Hematopoietic multipotent progenitor cell treated with erythropoietin and hydrocortisone succinate and interleukin-3 and kit ligand, for 8 days (in vitro differentiated cells): ENCODE measurements at places on chromosomes 3 and 15.
A peak's percentile ranks its signal among the peaks of the same experiment; 100 is the strongest.

DNA sequence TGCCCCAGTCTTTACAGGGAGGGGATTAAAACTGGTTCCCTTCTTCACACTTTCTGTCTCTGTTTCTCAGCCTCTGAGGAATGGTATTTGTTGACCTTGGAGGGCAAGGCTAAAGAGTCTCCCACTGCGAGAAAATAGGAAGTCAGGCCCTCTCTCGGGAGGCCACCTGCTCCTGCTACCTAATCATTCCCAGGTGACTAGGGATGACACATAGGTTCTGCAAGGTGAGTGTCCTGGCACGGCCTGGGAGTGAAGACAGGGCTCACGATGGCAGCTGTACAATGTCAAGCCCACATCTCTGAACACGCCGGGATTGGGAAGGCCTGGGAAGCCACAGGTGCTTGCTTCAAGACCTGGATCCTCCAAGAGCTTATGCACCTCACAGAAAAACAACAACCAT is 314.2 kb downstream of the NTRK3 start:
- no peak for DNase-seq

GRCh38 chr3:132008837-132009236 is 26.0 kb downstream of the CPNE4 start:
- DNase-seq, result no peak

- DNase-seq, result no peak
Measured at GRCh38 chr3:2097641-2098191, 950 bp upstream of the CNTN4 start.

GRCh38 chr15:62115847-62116246 is 49.1 kb downstream of the C2CD4A start:
- no peak for DNase-seq

- DNase-seq, result no peak
Measured at GRCh38 chr15:99114511-99115299, 9.8 kb downstream of the SYNM start.

GRCh38 chr15:75107908-75108838 is 84.8 kb downstream of the PPCDC start:
- peak; percentile 69 for DNase-seq

DNA sequence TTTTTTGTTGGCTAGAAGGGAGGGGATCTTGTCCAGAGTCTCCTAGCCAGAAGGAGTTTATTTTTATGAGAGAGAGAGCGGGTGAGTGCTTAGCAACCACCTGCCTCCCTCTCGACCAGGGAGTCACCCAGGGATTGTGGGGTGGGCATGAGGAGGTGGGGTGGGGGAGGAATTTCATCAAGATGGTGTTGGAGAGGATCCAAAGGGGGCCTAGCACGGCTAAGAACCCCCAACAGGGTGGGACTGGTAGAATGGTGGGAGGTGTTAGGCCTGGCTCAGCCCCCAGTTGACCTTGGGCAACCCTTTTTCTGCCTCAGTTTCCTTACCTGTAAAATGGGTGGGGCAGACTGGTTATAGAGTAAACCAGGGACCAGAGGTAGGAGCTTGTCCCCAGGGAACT is 1.8 kb downstream of the SLC6A6 start:
- DNase-seq, result no peak

GRCh38 chr3:27557411-27557810 is 73.2 kb upstream of the SLC4A7 start:
- DNase-seq, result no peak

GRCh38 chr3:151322511-151322910 is 5.9 kb upstream of the GPR87 start:
- DNase-seq, result no peak

DNA sequence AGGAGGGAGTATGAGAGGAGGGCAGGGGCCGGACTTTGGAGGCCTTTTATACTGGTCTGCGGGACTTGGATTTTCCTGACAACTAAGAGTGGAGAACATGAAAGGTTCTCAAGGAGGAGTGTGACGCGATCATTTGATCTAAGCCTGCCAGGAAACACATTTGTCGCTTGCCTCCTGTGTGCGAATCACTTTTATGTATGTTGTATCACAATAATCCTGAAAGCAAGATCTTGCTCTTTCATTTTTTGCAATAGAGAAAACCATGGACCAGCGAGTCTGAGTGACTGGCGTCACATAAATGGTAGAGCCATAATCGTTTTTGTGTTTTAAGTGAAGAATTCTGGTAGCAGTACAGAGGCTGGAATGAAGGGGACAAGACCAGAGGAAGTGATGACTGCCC is 100.7 kb downstream of the ARNT2 start:
- no peak for DNase-seq

GRCh38 chr3:136898549-136898948 is 36.5 kb downstream of the NCK1 start:
- DNase-seq, result no peak

- DNase-seq, result no peak
Measured at GRCh38 chr3:190261015-190261414, 61.2 kb downstream of the CLDN1 start.

DNA sequence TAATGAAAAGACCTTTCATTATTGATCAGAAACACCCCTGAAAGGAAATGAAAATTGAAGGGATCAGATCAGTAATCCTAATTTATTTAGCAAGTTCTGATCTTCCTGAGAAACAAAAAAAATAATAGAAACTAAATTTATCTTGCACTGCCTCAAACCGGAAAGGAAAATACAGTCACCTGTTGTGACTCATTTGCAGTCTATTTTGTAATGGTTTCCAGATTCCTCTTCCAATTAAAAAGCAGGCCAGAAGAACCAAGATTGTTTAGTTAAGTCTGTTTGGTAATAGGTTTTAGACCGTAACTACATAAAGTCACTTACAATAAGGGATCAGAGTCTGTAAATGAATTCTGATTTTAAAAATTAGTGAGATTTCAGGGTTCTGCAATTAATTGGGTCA is 49.7 kb upstream of the ATOSA start:
- DNase-seq, result no peak

- DNase-seq, result no peak
Measured at GRCh38 chr15:85955501-85956391, 123.9 kb upstream of the AGBL1 start.

DNA sequence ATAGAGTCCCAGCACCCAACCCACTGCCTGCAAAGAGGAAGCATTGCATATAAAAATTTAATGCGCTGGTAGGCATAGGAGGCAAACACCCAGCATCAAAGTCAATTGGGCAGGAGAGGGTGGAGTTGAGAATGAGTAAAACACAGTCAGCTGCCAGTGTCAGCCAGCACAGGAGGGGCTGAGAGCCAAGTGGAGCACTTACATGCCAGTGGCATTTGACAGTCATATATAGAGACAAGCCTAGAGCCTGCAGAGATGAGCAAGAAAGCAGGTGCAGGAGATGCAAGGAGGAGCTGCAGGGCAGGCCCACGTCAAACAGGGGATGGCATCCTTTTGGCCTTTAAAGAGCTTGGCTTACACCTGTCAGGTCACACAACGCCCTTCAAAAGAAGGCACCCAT is 27.6 kb upstream of the ZFAND6 start:
- no peak for DNase-seq

GRCh38 chr3:143203848-143204247 is 84.3 kb downstream of the CHST2 start:
- no peak for DNase-seq

- no peak for DNase-seq
Measured at GRCh38 chr15:57568299-57568698, 23.4 kb upstream of the MYZAP start.

GRCh38 chr3:18143258-18143780 is 281.8 kb downstream of the SATB1 start:
- no peak for DNase-seq

- no peak for DNase-seq
Measured at GRCh38 chr15:58770519-58770856, 614 bp upstream of the MINDY2 start.

DNA sequence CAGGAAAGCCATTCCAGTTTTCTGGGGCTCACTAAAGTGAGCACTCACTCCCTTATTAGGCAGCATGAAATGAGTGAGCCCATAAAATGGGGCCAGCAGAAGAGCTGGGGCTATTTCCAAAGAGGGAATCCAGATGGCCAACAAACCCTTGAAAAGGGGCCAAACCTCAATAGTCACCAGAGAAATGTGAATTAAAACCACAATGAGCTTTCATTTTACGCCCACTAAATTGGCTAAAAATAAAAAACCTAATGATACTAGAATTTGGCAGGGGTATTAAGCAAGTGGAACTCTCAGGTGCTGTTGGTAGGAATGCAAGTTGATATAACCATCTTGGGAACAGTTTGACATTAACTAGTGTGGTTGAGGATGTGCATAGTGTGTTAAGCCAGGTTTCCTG is 42.1 kb upstream of the RAF1 start:
- no peak for DNase-seq

- peak; percentile 96 for DNase-seq
Measured at GRCh38 chr15:69462493-69463181, 10.0 kb downstream of the RPLP1 start.

DNA sequence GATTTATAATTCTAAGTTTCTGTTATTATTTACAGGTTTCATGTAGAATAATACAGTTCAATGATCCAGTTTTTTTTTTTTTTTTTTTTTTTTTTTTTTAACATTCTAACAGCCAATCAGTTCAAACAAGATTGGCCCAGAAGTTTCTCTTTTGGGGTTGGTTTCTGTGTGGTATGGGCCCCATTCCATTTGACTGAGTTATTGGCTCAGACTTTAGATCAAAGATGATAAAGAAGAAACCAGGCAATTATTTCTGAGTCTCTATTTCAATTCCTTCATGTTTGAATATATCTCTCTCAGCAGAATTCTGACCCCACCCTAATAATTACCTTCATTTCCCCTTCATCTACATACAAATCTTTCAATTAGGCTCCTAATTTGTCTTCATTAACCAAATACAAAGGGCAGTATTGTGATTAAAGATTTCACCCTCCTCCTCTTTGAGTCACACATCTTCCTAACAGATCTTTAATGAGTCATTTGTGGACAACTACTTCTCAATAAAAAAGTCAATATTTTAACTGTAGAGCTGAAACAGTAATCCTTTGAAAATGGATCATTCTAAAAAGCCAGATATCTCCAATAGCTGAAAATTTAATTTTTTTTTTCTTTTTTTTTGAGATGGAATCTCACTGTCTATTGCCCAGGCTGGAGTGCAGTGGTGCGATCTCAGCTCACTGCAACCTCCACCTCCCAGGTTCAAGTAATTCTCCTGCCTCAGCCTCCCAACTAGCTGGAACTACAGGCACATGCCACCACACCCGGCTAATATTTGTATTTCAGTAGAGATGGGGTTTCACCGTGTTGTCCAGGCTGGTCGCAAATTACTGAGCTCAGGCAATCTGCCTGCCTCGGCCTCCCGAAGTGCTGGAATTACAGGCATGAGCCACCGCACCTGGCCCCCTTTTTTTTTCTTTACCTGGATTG is 878.8 kb downstream of the NAALADL2 start:
- DNase-seq, result no peak

GRCh38 chr15:90884719-90885431 is 571 bp downstream of the FES start:
- DNase-seq, result no peak

DNA sequence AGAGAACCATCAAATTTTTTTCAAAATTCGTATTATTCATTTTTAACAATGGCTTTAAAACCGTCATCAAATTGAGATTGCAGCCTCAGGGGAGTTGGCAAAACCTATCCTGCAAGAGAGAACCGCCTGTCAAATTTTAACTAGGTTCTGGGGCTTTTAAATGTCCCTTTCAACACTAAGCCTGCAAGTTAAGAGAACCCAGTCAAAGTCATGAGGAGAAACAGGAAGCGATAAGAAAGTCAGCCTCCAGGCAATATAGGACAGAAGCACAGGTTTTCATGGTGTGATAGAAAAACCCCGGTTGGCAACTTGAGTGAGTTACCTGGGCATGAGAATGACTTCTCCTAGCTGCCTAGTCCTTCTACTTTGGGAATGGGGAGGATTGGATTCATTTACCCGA is 59.8 kb downstream of the CPNE4 start:
- DNase-seq, result no peak

- DNase-seq, result no peak
Measured at GRCh38 chr3:69976021-69976420, 23.5 kb upstream of the SAMMSON start.

DNA sequence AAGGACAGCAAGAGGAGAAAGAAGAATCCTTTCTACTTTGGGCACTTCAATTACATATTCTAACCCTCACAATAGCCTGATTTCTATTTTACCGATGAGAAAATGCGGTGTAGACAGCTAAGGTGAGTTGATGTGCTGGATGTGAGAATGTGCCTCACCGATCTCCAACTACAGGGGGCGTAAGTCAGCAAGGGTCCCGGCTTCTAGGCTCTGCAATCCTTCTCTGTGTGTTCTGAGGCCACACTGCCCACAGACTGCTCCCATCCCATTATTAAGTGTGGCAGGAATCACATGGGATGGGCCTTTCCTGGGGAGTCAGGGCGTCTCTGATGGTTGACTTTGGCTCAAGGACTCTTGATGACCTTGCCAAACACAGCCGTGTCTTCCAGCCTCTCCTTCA is 23.6 kb upstream of the RPL35A start:
- no peak for DNase-seq

- DNase-seq, result no peak
Measured at GRCh38 chr3:194654443-194654842, 17.5 kb downstream of the LSG1 start.

GRCh38 chr3:45915518-45916231 is 27.6 kb upstream of the CXCR6 start:
- peak; percentile 4 for DNase-seq

DNA sequence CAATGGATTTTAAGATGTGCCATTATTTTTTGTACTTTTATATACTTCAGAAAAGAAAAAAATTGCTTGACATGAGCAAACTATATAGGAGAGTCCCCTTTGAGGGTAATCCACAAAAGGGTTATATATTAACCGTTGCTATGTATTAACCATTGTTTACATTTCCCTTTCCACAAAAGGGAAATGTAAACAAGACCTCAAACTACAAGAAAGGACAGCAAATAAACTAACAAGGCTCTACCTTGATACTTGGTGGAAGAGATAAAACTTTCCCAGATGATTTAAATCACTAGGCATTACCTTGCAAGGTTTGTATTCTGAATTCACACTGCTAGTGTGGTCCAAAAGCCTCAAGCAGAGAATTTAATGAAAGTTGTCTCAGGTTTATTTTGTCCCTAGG is 616.3 kb upstream of the BCHE start:
- no peak for DNase-seq

DNA sequence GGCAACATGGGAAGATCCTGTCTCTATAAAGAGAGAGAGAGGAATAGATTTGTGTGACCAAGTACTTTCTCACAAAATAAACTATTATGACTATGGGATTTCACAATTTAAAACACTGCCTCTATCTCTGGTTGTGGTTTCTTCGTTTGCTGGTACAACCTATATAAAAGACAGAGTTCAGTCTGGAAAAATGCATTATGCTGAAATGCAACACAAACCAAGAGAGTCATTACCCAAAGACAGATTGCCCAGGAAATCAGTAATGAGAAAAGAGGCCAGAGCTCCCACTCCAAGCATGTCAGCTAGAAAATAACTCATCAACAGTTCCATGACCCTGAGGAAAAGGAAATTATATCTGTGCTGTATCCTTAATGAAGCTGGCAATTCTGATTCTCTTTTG is 23.2 kb downstream of the GPR176 start:
- no peak for DNase-seq

- DNase-seq, result no peak
Measured at GRCh38 chr3:4906107-4906621, 73.1 kb upstream of the BHLHE40 start.

GRCh38 chr15:80703965-80704364 is 8.9 kb downstream of the ABHD17C start:
- DNase-seq, result no peak

- DNase-seq, result no peak
Measured at GRCh38 chr3:59321881-59322540, 272.2 kb upstream of the CFAP20DC start.

GRCh38 chr3:180447136-180447535 is 154.8 kb upstream of the TTC14 start:
- DNase-seq, result no peak
